ENCODE measurements at places on chromosomes 5 and 9.

DNA sequence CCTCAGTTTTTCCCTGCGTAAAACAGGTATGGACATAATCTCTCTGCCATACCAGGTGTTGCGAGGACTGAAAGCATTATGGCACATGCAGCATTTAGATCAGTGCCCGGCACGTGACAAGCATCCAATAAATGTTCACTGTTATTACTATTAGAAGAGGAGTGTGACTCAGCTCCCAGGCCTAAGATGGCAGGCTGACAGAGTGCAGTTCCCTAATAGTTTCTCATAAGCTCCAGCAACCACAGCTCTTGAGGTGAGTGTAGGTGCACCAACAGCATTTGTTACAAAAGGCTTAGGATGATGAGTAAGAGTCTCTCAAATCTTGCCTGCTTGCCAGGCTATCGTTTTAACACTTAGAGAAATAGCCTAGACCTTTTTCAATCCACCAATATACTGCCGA, 28.9 kb upstream of the GLIS3 start:
- DNase-seq: no peak

GRCh38 chr5:172186114-172186695, 1.8 kb downstream of the STK10 start:
- DNase-seq: no peak

DNA sequence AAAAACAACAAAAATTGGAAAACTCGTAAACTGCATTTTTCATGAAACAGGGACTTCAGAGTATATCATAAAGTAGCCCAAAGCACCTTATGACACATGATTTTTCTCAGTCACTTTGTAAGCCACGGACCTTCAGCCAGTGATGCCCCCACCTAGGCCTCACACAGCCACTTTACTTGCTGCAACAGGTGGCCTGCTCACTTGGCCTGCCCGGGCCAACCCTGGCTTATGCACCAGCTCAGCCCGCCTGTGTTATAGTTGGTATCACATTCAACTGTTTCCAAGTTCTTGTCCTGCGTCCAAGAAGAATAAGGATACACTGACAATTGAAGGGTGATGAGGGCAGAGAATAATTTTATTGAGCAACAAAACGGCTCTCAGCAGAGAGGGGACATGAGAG, 219.2 kb downstream of the FER start:
- DNase-seq: no peak

DNA sequence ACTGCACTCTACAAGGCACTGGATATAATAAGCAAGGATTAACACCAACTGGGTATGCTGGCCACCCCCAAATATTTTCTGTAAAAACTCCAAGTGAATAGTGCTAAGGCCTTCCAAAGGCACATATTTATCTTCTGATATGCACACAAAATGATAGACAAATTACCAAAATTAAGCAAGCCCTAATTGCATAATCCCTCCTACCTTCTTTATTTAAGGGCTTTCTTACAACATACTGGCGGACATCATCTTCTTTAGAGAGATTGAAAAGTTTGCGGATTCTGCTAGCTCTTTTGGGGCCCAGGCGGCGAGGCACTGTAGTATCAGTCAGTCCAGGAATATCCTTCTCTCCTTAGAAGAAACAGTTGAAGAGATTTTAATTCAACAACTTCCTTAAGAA, 1.9 kb downstream of the RPS6 start:
- no peak for DNase-seq

DNA sequence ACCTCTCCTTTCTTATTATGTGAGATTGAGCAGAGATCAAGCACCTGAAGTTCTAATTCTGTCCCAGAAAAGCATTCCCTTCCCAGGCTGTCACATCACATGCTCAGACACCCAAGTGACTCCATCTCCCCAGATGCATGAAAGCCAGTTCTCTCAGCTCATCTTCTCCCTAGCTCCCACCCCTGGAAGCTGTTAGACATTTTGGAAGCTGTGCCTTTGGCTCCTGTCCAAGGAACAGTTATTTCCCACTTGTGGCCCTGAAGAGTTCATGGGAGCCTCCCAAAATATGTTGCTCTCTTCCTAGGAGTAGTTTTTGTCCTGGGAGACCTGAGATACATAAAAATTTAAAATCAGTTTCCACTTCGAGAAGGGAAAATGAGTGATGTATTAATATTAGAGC, 161.4 kb upstream of the GAS1 start:
- DNase-seq: no peak

GRCh38 chr9:121499427-121500164, at the start of gene GGTA1:
Gene GGTA1 (minus strand): TSS chr9:121499844. CDS start chr9:121467922, 31,922 bp downstream.
- no peak for DNase-seq

GRCh38 chr5:180860273-180860886, 696 bp downstream of the ZFP62 start:
- DNase-seq: peak; percentile 37

DNA sequence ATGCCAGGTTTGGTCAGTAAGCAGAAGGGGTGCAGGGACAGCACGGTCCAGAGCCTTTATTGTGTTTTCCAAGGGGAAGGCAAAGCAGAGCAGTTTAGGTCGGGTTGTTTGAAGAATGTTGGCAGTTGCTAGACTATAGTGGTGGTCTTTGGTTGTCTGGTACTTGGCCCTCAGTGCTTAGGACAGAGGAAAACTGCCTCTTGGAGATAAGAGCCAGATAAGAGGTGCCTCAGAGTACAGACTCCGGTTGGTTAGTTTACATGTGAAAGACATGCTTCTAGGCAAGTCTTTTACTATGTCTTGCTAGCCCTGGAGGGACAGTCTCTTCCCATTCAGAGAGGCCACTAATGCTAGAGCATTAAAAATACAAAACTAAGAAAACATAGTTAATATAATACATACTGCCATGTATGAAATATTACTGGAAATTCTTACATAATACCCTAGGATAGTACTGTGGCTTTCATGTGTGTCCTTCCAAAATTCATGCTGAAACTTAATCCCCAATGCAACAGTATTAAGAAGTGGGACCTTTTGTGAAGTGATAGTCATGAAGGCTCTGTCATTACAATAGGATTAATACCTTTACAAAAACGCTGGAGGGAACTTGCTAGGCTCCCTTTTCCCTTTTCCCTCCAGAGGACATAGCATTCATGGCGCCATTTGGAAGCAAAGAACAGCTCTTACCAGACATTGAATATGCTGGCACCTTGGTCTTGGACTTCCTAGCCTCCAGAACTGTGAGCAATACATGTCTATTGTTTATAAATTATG, 280.4 kb downstream of the TMEM167A start:
- DNase-seq: no peak

GRCh38 chr9:94922098-94922607, 195.7 kb downstream of the AOPEP start:
- DNase-seq: no peak

GRCh38 chr5:135547590-135548254, 12.0 kb upstream of the NEUROG1 start:
- DNase-seq: no peak

GRCh38 chr5:28254846-28255245, 1216.5 kb upstream of the CDH9 start:
- no peak for DNase-seq

DNA sequence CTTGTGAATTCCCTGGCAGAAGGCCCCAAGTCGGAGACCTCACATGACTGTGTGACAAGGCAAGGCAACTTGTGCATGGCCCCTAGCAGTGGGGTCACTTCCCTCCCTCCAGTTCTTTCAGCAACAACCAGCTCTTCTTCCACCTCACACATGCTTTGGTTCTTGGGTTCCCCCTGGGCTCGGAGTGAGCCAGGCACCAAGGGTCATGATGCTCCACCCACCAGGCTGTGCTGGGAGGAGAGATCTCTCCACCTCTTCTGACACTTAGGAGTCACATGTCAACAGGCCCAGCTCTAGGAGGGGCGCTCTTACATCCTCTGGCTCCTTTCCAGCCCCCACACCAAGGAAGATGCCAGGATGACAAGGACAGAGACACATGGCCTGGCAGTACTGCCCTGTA, 56.7 kb downstream of the CDH6 start:
- DNase-seq: no peak

DNA sequence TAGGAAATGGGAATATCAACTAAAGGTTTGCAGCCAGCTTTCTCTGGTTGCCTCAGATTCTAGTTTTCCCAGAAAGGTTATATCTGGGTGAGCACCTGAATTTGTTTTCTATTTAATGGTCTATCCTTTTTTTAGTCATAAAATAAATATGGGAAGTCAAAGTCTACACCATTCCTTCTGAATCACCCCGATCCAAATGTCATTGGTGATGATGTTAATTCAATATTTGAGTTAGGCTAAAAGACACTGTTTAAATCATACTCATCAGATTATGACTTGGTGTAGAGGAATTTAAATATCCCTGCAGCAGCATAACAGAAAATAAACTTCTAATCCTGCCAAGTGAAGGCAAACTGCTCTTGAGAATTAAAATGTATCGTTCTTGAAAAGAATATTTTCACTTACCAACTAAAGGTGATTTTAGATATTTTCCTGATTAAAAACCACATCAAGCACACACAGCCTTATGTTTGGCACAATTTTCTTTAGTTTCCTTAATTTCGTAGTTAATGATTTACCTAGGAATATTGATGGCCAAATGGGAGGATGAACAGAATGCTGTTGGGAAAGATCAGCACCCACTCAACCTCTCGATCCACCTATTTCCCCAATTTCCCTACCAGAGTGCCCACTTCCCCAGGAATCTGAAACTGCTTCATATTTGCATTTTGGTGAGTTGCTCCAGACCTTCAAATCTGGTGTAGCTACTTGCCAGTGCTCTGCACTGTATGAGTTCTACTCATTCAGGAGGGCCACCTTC, 103.1 kb upstream of the TSLP start:
- no peak for DNase-seq

- no peak for DNase-seq
Observed at GRCh38 chr5:1867114-1867814, 15.5 kb downstream of the IRX4 start.

DNA sequence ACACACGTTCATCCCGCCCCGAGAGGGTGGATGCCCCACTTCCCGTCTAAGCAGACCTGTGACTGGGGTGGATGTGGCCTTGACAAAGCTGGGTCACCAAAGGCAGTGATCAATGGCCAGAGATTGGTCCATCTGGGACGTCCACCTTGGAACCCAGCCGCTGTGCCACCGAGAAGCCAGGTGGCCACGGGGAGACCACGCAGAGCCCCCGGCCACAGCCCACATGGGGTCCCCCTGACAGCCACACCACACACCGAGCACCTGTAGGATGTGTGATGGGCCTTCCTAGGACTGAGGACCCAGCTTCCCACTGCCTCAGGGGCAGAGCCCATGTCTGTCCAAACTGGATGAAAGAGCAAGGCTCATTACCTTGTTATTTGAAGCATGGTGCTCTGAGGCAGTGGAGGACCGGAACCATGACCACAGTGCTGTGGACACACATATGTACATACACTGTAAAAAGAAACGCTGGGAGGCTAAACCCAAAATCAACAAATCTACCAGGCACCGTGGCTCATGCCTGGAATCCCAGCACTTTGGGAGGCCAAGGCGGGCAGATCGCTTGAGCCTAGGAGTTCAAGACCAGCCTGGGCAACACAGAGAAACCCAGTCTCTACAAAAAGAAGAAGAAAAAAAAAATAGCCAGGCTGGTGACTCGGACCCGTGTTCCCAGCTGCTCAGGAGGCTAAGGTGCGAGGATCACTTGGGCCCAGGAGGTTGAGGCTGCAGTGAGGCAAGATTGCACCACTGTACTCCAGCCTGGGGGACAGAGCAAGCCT, 50.1 kb downstream of the MRPL36 start:
- DNase-seq: no peak

GRCh38 chr5:83964271-83964670, 243.6 kb upstream of the HAPLN1 start:
- no peak for DNase-seq

DNA sequence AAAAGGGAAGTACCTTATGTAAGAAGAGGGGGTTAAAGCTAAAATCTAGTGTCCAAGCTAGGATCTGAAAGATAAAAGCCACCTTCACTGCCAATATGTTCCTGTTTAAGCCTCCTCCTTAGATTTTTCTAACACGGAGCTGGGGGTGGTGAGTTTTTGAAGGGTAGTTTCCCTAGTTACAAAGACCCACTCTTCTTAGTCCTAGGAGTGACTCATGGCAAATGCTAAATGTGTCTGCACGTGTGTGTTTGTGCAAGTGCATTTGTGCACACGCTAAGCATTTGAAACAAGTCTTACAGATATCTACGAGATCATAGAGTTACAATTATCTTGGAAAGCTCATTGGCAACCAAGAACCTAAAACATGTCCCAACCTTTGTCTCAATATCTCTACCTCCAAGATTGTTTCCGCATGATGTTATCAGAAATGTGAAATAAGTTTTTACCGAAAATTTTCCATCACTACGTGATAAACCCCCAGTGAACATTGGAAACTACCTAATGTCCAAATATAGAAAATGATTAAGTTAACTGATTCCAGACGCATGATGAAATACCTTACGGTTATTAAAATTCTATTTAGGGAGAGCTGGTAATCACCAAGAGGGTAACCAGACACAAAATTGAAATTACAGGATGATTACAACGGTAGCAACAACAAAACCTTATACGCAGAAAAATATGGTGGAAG, 78.0 kb upstream of the HRH2 start:
- no peak for DNase-seq

DNA sequence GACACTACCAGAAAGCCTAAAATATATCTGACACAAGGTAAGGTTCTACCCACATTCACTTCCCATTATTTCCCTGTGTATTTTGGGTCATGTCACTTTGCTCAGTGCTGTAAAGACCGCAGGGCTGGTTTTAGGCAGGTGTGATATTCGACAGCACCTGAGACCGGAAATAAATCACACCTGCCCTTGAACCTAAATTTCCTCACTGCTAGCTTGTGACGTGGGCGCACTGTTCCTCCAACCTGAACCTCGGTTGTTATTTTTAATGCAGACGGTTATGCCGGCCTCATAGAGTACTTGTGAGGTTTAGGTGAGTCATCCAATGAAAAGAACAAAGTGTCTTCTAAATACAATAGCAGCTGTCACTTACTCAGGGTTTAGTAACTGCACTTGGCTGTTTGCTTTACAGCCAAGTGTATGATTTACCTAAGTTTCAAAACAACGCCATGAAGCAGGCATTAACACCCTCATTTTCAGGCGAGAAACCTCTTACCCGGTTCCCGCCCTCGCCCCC, 20.7 kb upstream of the ZNF782 start:
- peak; percentile 39 for DNase-seq

DNA sequence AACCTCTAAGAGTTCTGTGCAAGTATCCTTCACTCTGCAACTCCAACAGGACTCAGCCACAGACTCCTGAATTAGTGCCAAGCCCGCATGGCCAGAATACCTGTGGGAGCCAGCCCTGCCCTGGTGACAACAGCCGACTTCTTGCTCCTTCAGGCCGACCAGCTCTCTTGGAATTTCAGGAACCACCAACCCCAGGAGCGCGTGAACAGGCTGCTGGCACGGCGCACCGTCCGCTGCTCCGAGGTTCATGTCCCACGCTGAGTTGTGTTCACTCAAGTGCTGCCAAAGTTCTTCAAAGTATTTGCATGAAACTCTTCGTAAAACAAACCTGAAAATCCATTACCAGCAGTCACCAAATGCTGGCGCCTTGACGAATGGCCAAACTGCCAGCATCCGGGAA, 232.8 kb downstream of the NR2F1-AS1 start:
- DNase-seq: no peak

DNA sequence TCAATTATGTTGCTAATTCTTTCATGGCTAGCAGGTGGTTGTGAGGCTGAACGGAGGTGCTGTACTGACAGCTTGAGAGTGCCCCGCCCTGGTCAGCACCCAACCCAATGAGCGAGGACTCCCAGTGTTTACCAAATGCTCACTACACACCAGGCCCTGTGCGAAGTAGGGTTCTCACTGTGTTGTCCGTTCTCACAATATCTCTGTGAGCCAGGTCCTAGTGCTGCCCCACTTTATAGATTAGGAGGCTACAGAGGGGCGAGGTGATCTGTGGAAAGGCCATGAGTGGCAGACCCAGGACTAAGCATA, 28.2 kb downstream of the COL15A1 start:
- DNase-seq: no peak

Data from stimulated activated CD4-positive, alpha-beta T cell treated with anti-CD3 and anti-CD28 coated beads, Interleukin-2, amount 100 ng/mL, for 4 hours (primary cell).